ENCODE measurements at places on chromosomes 2 and 18.

GRCh38 chr2:222592176-222592575, 63.7 kb downstream of the FARSB start:
- no peaks in the 10 kb centered on the region for H3K4me1 ChIP-seq
- H3K4me3 ChIP-seq: no peak overlapping the region
- peaks cover 79% of the 10 kb centered on the region for H3K36me3 ChIP-seq
- DNase-seq: no peak
- no peak overlapping the region for H3K27ac ChIP-seq

DNA sequence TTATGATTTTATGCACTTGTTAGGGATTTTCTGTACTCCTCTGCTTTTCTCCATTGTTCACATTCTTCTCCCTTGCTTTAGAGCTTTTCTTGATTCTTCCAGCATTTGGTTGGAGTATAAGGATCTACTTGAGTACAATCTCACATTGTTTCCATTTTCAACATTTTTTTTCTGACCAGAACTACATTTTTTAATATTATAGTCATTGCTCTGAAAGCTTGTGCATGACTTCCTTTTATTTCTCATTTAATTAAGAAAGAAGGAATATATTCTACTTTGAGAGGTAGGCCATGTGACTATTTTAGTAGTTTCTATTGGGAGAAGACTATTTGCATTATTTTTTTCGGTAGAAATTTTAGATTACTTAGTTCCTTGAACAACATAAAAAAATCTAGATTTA, 200.4 kb downstream of the TMEM247 start:
- H3K4me3 ChIP-seq: no peak overlapping the region
- no peak for DNase-seq
- H3K27me3 ChIP-seq: no peaks in the 10 kb centered on the region
- H3K36me3 ChIP-seq: no peaks in the 10 kb centered on the region

- no peaks in the 10 kb centered on the region for H3K27me3 ChIP-seq
- no peak for DNase-seq
- H3K4me1 ChIP-seq: peaks cover 16% of the 10 kb centered on the region
- H3K4me3 ChIP-seq: no peak overlapping the region
Observed at GRCh38 chr2:20450201-20450999, 3.5 kb downstream of the RHOB start.

GRCh38 chr18:2963048-2963447, 49.9 kb downstream of the LPIN2 start:
- H3K27me3 ChIP-seq: no peaks in the 10 kb centered on the region
- no peak for DNase-seq
- H3K27ac ChIP-seq: no peak overlapping the region
- H3K4me1 ChIP-seq: no peaks in the 10 kb centered on the region
- H3K36me3 ChIP-seq: peaks cover 5% of the 10 kb centered on the region
- H3K4me3 ChIP-seq: no peak overlapping the region

- H3K36me3 ChIP-seq: peaks cover 77% of the 10 kb centered on the region
- no peak overlapping the region for H3K4me3 ChIP-seq
- no peaks in the 10 kb centered on the region for H3K27me3 ChIP-seq
- DNase-seq: no peak
- H3K4me1 ChIP-seq: peaks cover 14% of the 10 kb centered on the region
- H3K27ac ChIP-seq: peak overlapping the region; percentile 32
Observed at GRCh38 chr2:54666634-54667265, 56.7 kb upstream of the EML6 start.

GRCh38 chr2:144464730-144465129, 55.2 kb downstream of the ZEB2 start:
- H3K36me3 ChIP-seq: no peaks in the 10 kb centered on the region
- no peak for DNase-seq
- H3K27me3 ChIP-seq: no peaks in the 10 kb centered on the region
- no peak overlapping the region for H3K27ac ChIP-seq

- H3K27me3 ChIP-seq: no peaks in the 10 kb centered on the region
- H3K27ac ChIP-seq: no peak overlapping the region
- H3K4me3 ChIP-seq: no peak overlapping the region
- peaks cover 7% of the 10 kb centered on the region for H3K4me1 ChIP-seq
- no peak for DNase-seq
Observed at GRCh38 chr2:163191372-163191771, 352.8 kb upstream of the KCNH7 start.

DNA sequence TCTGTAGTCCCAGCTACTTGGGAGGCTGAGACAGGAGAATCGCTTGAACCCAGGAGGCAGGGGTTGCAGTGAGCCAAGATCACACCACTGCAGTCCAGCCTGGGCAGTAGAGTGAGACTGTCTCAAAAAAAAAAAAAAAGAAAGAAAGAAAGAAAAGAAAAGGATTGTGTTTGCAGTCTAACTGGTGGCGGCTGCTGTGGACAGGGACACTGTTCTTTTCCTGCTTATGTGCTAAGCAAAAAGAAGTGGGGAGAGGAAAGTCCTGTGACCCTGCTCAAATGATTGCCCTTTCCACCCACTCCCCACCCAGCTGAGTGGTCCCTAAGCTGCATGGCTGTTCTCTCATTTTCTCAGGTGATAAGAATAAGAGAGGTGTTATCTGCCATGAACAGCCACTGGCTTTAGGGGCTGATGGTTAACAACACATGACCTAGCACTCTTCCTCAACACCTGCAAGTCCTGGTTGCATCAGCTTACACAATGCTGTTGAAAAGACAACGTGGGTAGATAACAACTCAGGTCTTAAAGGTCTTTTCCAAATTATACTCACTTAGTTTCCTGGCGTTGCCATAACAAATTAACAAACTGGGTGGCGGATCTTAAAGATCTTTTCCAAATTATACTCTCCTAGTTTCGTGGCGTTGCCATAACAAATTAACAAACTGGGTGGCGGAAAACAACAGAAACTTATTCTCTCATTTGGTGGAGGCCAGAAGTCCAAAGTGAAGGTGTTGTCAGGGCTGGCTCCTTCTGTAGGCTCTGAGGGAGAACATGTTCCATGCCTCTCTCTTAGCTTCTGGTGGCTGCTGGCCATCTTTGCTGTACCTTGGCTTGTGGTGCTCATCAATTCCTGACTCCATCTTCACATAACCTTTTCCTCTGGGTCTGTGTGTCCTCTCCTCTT, 90.3 kb upstream of the RTN4 start:
- no peaks in the 10 kb centered on the region for H3K36me3 ChIP-seq
- DNase-seq: no peak
- no peak overlapping the region for H3K27ac ChIP-seq

DNA sequence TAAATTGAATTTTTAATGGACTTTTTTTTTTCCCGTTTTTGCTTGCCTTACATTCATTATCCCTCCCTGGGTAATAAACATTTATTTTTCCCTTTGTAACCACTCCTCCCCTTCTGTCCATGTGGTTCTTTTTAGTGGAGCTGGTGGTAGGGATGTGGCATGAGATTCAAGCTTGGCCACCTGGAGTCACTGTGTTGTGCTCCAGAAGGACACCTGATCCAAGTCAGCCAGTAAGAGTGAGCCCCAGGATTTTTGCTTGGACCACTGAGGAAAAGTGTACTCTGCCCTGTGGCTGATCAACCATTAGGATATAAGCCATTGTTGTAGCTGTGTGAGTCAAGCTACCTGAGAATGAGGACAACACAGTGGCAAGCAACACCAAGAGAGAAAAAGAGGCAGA, 11.1 kb upstream of the ACTR3 start:
- no peak for DNase-seq
- H3K4me1 ChIP-seq: peaks cover 26% of the 10 kb centered on the region
- H3K27me3 ChIP-seq: no peaks in the 10 kb centered on the region
- H3K4me3 ChIP-seq: no peak overlapping the region
- no peak overlapping the region for H3K27ac ChIP-seq

DNA sequence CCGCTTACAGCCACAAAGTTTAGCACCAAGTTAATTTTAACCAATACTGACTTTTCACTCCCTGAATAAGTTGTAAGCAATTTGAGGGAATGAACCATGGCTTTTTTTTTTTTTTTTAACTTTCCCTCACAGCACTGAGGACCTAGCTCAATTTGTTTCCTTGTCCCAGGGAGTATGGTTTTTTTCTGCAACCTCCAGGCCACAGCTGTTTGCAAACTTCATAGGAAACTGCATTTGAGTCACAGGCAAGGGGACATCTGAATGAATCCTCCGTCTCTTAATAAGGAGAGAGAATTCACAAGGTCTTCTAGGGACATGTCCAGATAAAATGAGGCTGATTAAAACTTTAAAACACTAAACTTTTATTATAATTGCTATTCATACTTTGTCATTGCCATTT, 181.5 kb downstream of the GFPT1 start:
- DNase-seq: no peak
- no peaks in the 10 kb centered on the region for H3K36me3 ChIP-seq
- H3K4me3 ChIP-seq: no peak overlapping the region
- H3K4me1 ChIP-seq: no peaks in the 10 kb centered on the region
- H3K27ac ChIP-seq: no peak overlapping the region
- H3K27me3 ChIP-seq: no peaks in the 10 kb centered on the region

DNA sequence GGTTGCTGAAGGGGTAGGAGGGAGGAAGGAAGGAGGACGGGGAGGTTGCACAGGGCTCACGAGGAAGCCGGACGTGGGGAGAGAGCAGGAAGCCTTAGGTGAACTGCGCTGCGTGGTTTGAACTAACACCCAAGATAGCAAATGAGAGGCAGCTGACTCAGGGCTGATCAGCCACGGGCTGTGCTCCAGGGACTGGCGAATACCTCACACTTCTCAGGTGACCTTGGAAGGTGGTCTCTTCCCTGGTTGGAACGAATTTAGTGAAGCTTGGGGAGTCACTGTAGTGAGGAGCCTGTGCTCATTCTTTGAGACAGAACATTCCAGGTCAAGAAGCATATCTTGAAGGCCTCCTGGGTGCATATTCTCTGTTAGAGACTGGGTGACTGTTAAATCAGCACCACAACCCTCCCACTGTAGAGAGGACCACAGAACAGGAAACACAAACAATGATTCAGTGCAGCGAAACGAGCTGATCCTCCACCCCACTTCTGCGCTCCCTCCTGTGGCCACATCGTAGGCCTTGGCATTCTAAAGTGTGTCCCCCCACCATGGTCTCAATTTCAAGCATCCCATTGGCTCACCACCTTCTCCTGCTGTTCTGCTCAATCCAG, 33.8 kb downstream of the TOGARAM2 start:
- H3K36me3 ChIP-seq: no peaks in the 10 kb centered on the region
- no peak overlapping the region for H3K27ac ChIP-seq
- H3K27me3 ChIP-seq: no peaks in the 10 kb centered on the region
- H3K4me1 ChIP-seq: no peaks in the 10 kb centered on the region

DNA sequence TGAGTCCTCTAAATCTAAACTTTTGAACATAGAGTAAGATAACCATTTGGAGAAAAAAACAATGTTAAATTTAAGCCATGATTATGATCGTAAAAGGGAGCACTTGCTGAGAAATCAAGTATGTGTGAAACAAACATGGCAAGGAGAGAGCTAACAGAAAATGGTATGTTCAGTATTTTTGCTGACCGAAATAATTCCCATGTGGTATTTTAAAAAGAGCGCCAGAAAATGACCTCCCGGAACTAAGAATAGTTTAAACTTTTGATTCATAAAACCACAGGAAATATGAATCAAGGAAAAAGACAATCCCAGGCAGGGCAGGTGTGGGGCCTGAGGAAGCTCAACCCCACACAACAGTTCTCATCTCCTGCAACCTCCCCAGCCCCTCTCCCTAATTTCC, 74.2 kb downstream of the DOCK10 start:
- no peak overlapping the region for H3K27ac ChIP-seq
- H3K27me3 ChIP-seq: no peaks in the 10 kb centered on the region
- no peaks in the 10 kb centered on the region for H3K36me3 ChIP-seq

DNA sequence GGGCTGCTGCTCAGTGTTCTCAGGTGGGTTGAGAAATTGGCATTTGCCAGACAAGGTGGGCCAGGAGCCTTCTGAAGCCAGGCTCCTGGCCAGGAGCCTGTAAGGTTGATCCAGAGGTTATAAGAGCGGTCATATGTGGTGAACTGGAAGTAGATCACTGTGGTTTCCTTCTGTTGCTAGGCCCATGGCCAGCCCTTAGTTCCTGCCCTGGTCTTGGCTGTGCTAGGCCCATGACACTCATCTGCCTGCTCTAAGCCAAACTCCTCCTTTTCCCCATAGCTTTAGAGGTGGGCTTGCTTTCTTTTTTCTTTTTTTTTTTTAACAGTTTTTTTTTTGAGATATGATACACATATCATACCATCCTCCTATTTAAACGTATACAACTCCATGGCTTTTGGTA, 5.0 kb upstream of the MGAT5 start:
- DNase-seq: no peak
- H3K4me1 ChIP-seq: no peaks in the 10 kb centered on the region
- no peaks in the 10 kb centered on the region for H3K27me3 ChIP-seq
- no peak overlapping the region for H3K4me3 ChIP-seq

DNA sequence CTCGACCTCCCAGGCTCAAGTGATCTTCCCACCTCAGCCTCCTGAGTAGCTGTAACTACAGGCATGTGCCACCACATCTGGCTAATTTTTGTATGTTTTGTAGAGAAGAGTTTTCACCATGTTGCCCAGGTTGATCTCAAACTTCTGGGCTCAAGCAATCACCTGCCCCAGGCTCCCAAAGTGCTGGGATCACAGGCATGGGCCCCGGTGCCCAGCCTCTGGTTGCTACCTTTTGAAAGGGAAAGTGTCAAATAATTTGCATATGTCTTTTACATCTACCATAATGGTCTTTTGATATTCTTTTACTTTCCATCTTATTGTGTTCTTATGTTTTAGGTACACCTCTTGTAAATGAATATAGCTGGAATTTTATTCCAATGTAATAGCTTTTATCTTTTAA, 263.1 kb upstream of the FN1 start:
- H3K4me3 ChIP-seq: no peak overlapping the region
- H3K36me3 ChIP-seq: no peaks in the 10 kb centered on the region
- peak overlapping the region; percentile 84 for H3K27ac ChIP-seq
- no peaks in the 10 kb centered on the region for H3K27me3 ChIP-seq
- peaks cover 24% of the 10 kb centered on the region for H3K4me1 ChIP-seq
- DNase-seq: no peak

GRCh38 chr2:63698786-63699548, 110.2 kb downstream of the MDH1 start:
- H3K27me3 ChIP-seq: no peaks in the 10 kb centered on the region
- H3K4me3 ChIP-seq: no peak overlapping the region
- no peak for DNase-seq
- H3K4me1 ChIP-seq: peaks cover 21% of the 10 kb centered on the region
- peak overlapping the region; percentile 84 for H3K27ac ChIP-seq

- H3K27me3 ChIP-seq: no peaks in the 10 kb centered on the region
- peaks cover 20% of the 10 kb centered on the region for H3K4me1 ChIP-seq
- DNase-seq: peak; percentile 58
- no peak overlapping the region for H3K27ac ChIP-seq
Observed at GRCh38 chr2:8090748-8091700, 590.8 kb upstream of the ID2 start.

DNA sequence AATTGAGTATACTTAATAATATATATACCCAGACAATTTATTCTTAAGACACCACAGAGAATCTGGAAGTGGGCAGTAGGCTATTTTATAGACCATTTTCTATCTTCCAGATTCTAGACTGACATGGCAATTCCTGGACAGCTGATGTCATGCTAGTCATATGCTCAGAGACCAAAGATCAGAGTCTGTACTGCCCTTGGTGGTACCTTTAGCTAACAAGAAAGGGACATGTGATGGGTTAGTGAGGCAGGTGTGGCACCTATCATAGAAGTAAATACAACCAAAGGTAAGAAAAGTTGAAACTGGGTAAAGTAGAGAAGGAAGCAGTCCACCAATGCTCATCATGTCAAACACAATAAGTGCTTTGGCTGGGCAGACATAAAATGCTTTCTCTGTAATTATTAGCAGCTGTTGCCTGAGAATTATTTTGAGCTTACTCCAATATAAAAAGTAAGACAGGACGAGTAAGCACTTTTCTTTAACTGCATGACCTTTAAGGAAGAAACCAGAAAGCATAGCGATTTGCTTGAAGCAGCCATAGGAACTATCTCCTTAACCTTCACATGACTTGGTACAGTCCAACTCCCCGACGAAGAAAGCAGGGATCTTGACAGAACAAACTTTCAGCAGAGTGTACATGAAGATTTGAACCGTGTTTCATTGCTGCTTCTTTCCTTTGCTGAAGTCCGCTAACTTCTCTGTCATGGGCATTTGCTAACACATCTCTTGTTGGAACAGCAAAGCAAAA, 47.1 kb downstream of the SLC40A1 start:
- no peaks in the 10 kb centered on the region for H3K4me1 ChIP-seq
- no peak overlapping the region for H3K27ac ChIP-seq
- no peaks in the 10 kb centered on the region for H3K36me3 ChIP-seq
- no peak overlapping the region for H3K4me3 ChIP-seq
